GM23338 (cell line): ENCODE measurements at places on chromosomes 7 and 10. TPM values are rescaled to one million over a fixed set of nuclear protein-coding genes. Genes with fewer than 3 reads are reported as not detected.

Gene TCF7L2
- total RNA-seq = 27.0 and 32.2 TPM in 2 replicates

Gene CPXM2
- 5.3 and 8.1 TPM in 2 replicates for total RNA-seq

Gene VSTM4
- 0.23 and 0.66 TPM in 2 replicates for total RNA-seq

Gene NPSR1
- total RNA-seq = not detected in 2 replicates

Gene AGR3
- total RNA-seq = not detected in 2 replicates

Gene FAM25C
- not detected in 2 replicates for total RNA-seq

Gene GSTO2
- 30.7 and 39.3 TPM in 2 replicates for total RNA-seq

Gene PON1
- total RNA-seq = 0.69 and 1.5 TPM in 2 replicates

Gene NPFFR1
- 0.03 and 0.08 TPM in 2 replicates for total RNA-seq

Gene OR2A5
- total RNA-seq = not detected in 2 replicates

Gene ZDHHC4
- total RNA-seq = 58.9 and 64.5 TPM in 2 replicates

Gene ZNF239
- 11.3 and 13.8 TPM in 2 replicates for total RNA-seq

Gene ANXA8
- total RNA-seq = not detected in 2 replicates

Gene FGF8
- total RNA-seq = 6.2 and 6.3 TPM in 2 replicates

GRCh38 chr10:61662794-61663259 lies at the start of gene CABCOCO1:
Gene CABCOCO1 (plus strand): TSS chr10:61662929. CDS start chr10:61662973, 44 bp downstream.
- peaks cover 13% of the 10 kb centered on the region for H3K4me1 ChIP-seq
- H3K36me3 ChIP-seq = no peaks in the 10 kb centered on the region
- no peaks in the 10 kb centered on the region for H3K27me3 ChIP-seq

DNA sequence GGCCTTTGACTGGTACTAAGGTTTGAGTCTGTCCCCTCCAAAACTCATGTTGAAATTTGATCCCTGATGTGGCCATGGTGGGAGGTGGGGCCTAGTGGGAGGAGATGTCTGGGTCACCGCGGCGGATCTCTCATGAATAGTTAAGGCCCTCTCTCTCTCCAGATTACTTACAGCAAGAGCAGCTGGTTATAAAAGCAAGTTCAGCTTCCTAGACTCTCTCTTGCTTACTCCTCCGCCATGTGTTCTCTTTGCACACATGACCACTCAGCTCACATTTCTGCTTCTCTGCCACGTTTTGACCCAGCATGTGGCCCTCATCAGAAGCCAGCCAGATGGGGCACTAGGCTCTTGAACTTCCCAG lies 29.9 kb upstream of the ZMIZ1 start:
- no peaks in the 10 kb centered on the region for H3K27me3 ChIP-seq
- no peak overlapping the region for H3K4me3 ChIP-seq
- peak; percentile 79 for DNase-seq
- H3K4me1 ChIP-seq = no peaks in the 10 kb centered on the region; the same call in 1 of the 2 replicates
- no peak overlapping the region for H3K27ac ChIP-seq

GRCh38 chr7:147008530-147008929 lies 891.9 kb downstream of the CNTNAP2 start:
- no peaks in the 10 kb centered on the region for H3K27me3 ChIP-seq
- H3K4me3 ChIP-seq = no peak overlapping the region
- no peak for DNase-seq
- H3K27ac ChIP-seq = no peak overlapping the region
- H3K4me1 ChIP-seq = no peaks in the 10 kb centered on the region

- no peaks in the 10 kb centered on the region for H3K27me3 ChIP-seq
- H3K4me3 ChIP-seq = no peak overlapping the region
- no peaks in the 10 kb centered on the region for H3K4me1 ChIP-seq
- H3K36me3 ChIP-seq = no peaks in the 10 kb centered on the region
- no peak overlapping the region for H3K27ac ChIP-seq
Observed at GRCh38 chr7:13057462-13058200, 370.2 kb downstream of the ARL4A start.

- no peaks in the 10 kb centered on the region for H3K27me3 ChIP-seq
- DNase-seq = no peak
Observed at GRCh38 chr10:107474650-107475049, 310.1 kb upstream of the SORCS1 start.

DNA sequence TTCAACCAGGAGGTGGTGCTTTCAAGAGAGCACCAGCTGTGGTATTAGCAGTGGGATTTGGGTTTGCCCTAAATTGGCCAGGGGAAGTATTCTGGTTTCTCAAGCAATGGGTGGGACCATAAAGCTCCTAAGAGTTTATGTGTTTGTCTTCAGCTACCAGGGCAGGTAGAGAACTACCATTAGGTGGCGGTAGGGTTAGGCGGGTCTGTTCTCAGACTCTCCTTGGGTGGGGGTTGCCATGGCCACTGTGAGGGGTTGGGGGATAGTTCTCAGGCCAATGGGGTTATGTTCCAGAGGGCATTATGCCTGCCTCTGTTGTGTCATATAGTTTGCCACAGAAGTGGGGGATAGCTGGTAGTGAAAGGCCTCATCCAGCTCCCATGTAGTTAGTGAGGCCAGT lies 47.7 kb upstream of the BICC1 start:
- H3K4me3 ChIP-seq = no peak overlapping the region
- H3K27me3 ChIP-seq = no peaks in the 10 kb centered on the region
- peak; percentile 67 for DNase-seq
- H3K4me1 ChIP-seq = no peaks in the 10 kb centered on the region

DNA sequence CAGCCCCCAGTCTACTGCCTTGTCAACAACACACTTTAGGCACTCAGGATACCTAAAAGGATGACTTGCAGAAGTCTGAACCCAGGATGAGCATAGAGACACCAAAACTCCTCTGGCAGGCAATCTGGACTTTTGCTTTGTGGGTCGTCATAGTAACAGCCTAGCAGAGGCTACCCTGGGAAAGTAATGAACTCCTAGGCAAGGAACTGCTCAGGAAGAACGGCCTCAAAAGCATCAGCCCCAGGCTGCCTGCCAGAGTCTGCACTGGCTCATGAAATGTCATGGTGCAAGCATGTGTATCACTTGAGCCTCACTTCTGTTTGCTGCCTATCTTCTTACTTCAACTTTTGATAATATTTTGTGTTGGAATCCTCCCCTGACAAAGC lies 715.1 kb downstream of the GRID1 start:
- no peaks in the 10 kb centered on the region for H3K4me1 ChIP-seq
- H3K36me3 ChIP-seq = no peaks in the 10 kb centered on the region
- H3K27ac ChIP-seq = no peak overlapping the region
- no peaks in the 10 kb centered on the region for H3K27me3 ChIP-seq
- DNase-seq = no peak

DNA sequence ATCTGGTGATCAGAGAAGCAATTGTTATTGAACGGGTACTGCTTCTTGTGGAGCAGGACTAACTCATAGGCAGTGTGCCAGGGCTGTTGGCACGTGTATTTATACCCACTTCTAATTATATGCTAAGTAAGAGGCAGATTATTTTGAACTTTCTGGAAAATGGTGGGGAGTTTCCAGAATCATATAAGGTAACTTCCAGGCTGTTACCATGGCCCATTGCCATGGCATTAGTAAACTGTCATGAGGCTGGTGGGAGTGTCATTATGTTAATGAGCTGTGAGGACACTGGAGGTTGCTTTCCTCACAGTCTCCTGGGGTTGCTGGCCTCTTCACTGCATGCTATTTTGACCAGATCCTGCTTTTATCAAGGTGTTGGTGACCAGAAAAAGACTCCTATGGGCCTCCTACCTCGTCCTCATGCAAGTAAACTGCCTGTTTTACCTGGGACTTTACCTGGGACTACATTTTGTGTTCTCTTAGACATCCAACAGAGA lies 122.6 kb downstream of the KCND2 start:
- H3K27me3 ChIP-seq = no peaks in the 10 kb centered on the region
- H3K27ac ChIP-seq = no peak overlapping the region
- DNase-seq = no peak
- no peaks in the 10 kb centered on the region for H3K36me3 ChIP-seq
- H3K4me3 ChIP-seq = no peak overlapping the region

- no peaks in the 10 kb centered on the region for H3K36me3 ChIP-seq
- no peak overlapping the region for H3K4me3 ChIP-seq
- H3K27ac ChIP-seq = no peak overlapping the region
- no peaks in the 10 kb centered on the region for H3K27me3 ChIP-seq
- DNase-seq = no peak
Observed at GRCh38 chr7:154879629-154880028, 123.3 kb downstream of the PAXIP1 start.

GRCh38 chr10:71397296-71398212 lies 834 bp downstream of the CDH23 start:
- H3K36me3 ChIP-seq = no peaks in the 10 kb centered on the region
- peaks cover 21% of the 10 kb centered on the region for H3K4me1 ChIP-seq
- no peak overlapping the region for H3K27ac ChIP-seq
- peaks cover 48% of the 10 kb centered on the region for H3K27me3 ChIP-seq
- peak; percentile 72 for DNase-seq

GRCh38 chr7:93948106-93948505 lies 26.6 kb downstream of the GNG11 start:
- H3K27ac ChIP-seq = no peak overlapping the region
- H3K4me1 ChIP-seq = peaks cover 7% of the 10 kb centered on the region; the same call in 1 of the 2 replicates
- no peaks in the 10 kb centered on the region for H3K36me3 ChIP-seq
- no peak overlapping the region for H3K4me3 ChIP-seq
- no peaks in the 10 kb centered on the region for H3K27me3 ChIP-seq

DNA sequence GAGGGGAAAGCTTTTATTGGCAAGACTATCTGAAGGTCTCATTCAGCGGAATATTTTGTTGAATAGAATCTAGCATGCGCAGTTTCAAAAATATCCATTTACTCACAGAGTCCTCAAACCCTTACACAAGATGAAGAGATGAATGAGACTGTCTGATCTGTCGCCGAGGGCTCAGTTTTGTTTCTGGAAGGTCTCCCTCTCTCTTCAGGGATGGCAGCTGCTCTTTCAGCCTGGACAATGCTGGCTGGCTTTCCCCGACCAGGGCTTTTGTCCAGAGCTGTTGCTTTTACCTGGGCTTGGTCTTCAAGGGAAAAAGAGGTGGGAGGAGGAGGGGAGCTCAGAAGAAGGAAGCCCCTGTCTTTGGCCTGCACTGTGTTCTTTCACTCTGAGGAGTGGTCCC lies 81.9 kb upstream of the BTBD16 start:
- no peaks in the 10 kb centered on the region for H3K36me3 ChIP-seq
- H3K27me3 ChIP-seq = no peaks in the 10 kb centered on the region
- DNase-seq = no peak
- H3K4me3 ChIP-seq = no peak overlapping the region
- H3K27ac ChIP-seq = no peak overlapping the region

DNA sequence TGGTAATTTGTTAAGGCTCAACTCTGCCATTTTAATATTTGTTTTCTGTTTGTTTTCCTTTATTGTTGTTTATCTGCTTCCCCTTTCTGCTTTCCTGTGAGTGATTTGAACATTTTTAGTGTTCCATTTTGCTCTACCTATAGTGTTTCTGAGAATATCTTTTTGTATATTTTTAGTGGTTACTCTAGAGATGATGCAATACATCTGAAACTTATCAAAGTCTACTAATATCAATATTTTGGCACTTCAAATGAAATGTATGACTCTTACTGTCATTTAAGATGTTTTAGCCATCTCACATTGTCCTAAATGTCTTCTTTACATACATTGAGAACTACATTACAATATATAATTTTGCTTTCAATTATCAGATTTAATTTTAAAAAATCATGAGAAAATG lies 98.9 kb downstream of the PLXDC2 start:
- H3K4me3 ChIP-seq = no peak overlapping the region
- peaks cover 28% of the 10 kb centered on the region for H3K4me1 ChIP-seq
- DNase-seq = no peak
- H3K36me3 ChIP-seq = no peaks in the 10 kb centered on the region
- no peaks in the 10 kb centered on the region for H3K27me3 ChIP-seq

DNA sequence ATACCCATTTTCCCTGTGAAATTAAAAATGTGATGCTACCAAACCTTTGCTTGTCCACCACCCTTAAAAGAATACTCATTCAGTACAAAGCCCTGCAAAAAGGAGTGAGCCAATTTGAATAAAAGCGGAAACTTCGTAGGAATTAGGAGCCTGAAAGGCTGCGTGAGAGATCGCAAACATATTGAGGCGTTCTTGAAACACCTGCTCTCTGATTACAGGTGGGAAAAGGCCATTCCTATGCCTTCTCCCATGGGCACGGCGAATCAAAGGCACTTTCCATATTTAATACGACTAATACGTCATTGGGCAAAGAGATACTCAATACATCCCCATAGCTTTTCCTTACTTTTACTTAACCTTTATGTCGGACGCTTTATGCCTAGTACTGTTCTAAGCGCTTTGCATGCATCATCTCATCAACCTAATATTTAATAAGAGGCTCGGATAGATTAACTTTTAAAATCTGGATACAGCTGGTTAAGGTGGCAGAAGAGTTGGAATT lies 30.9 kb upstream of the KMT2E start:
- peak overlapping the region; percentile 96 for H3K27ac ChIP-seq
- peak overlapping the region; percentile 65 for H3K4me3 ChIP-seq
- DNase-seq = no peak
- no peaks in the 10 kb centered on the region for H3K27me3 ChIP-seq
- H3K4me1 ChIP-seq = peaks cover 61% of the 10 kb centered on the region
- no peaks in the 10 kb centered on the region for H3K36me3 ChIP-seq

DNA sequence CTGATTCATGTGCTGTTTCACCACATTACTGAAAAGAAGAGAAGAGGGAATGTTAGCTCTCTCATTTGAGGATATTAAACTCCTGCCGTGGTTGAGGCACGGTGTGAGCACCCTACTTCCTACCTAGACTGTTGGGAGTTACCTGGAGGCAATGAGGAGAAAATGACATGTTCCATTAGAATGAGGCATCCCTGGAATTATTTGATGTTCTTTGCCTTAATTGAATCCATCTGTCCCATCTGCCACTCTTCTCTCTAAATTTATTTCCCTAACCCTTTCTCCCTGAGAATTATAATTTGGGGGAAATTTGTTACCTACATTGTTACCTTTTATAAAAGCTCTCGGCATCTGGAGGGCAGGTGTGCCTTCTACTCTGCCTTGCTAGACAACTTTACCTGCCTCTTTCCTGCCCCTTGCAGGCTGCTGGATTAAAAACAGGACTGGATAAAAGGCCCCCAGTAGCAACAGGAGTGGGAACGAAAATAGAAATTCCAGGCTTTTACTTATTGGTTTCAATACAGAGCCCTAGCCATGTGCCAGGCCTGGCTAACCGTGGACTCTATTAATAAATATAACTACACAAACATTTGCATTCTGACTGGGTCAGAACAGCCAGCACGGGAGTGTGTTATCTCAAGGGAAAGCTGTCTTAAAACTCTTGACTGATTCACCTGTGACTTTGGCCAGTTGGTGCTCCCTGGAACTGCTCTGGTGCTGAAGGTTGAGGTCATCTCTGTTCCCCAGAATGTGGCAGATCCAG lies 4.4 kb upstream of the ATXN7L1 start:
- no peak overlapping the region for H3K27ac ChIP-seq
- peaks cover 17% of the 10 kb centered on the region for H3K27me3 ChIP-seq
- no peak for DNase-seq
- H3K4me3 ChIP-seq = no peak overlapping the region
- H3K36me3 ChIP-seq = 0 out of 2 replicates have a peak, but pooled peaks cover 4% of the 10 kb centered on the region

DNA sequence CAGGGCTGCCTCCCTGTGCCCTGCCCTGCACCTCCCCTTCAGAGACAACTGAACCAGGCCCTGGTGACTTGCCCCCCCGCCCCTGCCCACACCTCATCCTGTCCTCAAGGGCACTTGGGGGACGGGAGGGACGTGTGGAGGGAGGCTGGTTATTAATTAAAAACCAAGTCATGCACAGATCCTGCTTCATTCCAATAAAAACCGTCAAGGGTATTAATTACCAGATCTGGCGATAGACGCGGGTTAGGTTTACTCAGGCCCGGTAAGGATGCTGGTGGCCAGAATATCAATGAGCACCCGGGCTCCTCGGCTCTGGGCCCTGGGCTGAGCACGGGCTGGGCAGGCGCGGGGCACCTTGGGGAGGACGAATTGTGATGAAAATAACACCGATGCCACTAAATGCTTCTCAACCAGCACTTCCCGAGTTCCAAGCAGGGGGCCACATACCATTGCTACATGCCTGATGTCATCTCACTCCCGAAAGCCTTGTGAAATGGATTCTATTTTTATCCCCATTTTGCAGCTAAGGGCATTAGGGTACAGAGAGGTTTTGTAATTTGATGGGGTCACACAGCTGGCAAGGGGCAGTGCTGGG lies 24.5 kb upstream of the GTF2IRD1 start:
- H3K27me3 ChIP-seq = no peaks in the 10 kb centered on the region
- DNase-seq = peak; percentile 81
- no peaks in the 10 kb centered on the region for H3K36me3 ChIP-seq
- H3K27ac ChIP-seq = peak overlapping the region; percentile 81
- peaks cover 27% of the 10 kb centered on the region for H3K4me1 ChIP-seq
